ENCODE measurements at places on chromosomes 12 and 14. TPM values are rescaled to one million over a fixed set of nuclear protein-coding genes. Genes with fewer than 3 reads are reported as not detected.

DNA sequence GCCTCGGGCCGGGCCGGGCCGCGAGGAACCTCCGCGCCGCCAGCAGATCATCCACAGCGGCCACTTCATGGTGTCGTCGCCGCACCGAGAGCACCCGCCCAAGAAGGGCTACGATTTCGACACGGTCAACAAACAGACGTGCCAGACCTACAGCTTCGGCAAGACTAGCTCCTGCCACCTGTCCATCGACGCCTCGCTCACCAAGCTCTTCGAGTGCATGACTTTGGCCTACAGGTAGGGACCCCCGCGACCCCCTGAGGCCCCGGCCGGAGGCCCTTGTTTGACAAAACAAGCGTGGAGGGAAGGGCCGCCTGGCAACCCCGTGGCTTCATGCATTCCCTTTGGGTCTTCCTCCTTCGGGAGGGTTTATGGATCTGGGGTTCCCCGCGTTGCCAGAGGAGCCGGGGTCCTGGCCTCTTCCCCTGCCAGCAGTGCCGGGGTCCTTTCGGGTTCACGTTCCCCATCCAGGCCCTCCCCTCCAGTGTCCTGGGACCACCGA lies 526 bp downstream of the MLXIP start:
- no peak for DNase-seq

GRCh38 chr12:66032739-66033138 lies 97.8 kb downstream of the LLPH start:
- DNase-seq: no peak

Gene BDKRB2
- under 0.01 TPM for total RNA-seq

GRCh38 chr14:51479584-51480325 lies 172.0 kb upstream of the FRMD6 start:
- no peak for DNase-seq

Gene SSTR1
- total RNA-seq: under 0.01 TPM
